ENCODE measurements at places on chromosomes 11 and 22.

- DNase-seq, result no peak
Observed at GRCh38 chr22:37068859-37069258, 17.3 kb downstream of the KCTD17 start.

DNA sequence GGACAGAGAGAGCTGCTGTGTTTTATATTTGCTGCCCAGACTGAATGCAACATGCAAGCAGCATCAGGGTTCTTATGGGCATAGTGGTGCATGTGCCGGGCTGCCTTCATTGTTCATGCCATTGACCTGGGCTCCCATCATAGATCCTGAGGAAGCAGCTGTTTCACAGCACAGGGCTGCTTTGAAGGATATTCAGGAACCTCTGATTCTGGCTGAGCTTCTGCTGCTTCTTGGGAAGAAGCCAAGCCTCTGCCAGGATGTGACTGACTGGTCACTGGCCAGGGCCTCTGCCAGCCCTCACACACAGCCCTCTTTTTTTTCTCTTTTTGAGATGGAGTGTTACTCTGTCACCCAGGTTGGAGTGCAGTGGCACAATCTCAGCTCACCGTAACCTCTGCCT is 43.3 kb downstream of the CYB5R2 start:
- no peak for DNase-seq

DNA sequence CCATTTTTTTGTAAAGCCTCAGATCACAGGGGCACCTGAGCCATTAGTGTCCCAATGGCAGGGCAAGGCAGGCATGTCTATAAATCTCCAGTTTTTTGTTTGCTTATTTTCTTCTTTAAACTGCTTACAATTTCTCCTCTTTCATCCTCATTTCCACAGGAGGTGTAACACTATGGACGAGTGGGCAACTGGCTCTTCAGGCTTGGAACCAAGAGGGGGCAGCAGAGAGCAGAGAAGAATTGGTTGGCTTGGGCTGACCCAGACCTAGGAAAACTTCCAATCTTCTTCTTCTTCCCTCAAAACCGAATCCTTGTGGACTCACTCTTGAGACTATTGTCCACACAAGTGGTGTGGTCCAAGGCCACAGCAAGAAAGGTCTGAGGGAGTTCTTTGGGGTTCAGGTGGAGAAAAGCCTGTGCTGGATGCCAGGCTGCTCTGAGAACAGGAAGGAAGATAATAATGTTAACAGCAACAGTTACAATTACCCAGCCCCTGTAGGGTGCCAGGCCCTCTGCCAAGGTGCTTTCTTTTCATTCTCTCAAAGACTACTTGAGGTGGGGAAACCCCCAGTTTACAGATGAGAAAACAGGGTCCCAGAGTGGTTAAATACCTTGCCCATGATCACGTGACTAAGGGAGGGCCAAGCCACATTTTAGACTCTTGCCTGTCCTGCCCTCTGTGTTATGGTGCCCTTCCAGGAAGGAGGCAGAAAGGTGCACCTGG is 70.7 kb upstream of the E2F8 start:
- DNase-seq, result peak; percentile 43

DNA sequence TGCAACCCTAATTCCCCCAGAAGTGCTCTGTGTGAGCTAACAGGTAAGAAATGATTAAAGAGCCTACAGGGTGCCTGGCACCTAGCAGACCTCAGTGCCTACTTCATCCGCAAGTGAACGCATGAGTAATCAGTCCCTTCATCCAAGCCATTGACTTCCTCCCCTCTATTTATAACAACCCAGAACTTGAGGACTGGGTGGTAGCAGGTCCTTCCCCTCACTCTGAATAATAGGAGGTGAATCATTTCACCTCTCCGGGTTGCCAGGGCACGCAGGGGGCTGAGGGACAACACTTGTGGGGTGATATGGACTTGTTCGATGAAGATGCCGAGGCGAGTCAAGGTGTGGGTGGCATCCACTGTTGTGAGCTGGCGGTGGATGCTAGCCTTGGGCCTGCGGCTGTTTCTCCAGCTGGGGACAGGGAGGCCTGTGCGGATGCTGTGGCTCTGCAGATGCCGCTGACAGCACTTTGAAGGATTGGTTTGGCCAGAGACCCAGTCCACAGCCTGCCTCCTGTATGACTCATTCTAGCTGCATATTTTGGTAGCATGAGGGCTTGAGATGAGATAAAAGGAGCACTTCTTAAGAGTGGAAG is 11.7 kb upstream of the SORL1-AS1 start:
- DNase-seq, result no peak

DNA sequence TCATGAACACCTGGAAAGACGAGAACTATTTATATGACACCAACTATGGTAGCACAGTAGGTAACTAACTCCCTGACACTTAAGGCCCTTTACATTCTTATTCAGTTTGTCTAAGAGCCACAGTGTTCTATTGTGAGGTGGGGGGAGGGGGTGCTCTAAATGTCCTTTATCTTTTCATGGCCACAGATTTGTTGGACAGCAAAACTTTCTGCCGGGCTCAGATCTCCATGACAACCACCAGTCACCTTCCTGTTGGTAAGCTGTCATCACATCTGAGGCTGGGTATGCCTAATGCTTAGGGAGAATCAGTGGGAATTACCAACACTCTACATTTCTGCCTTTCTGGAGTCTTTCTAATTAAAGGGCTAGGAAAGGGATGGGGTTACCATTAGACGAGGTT is 30.7 kb downstream of the EHF start:
- no peak for DNase-seq

DNA sequence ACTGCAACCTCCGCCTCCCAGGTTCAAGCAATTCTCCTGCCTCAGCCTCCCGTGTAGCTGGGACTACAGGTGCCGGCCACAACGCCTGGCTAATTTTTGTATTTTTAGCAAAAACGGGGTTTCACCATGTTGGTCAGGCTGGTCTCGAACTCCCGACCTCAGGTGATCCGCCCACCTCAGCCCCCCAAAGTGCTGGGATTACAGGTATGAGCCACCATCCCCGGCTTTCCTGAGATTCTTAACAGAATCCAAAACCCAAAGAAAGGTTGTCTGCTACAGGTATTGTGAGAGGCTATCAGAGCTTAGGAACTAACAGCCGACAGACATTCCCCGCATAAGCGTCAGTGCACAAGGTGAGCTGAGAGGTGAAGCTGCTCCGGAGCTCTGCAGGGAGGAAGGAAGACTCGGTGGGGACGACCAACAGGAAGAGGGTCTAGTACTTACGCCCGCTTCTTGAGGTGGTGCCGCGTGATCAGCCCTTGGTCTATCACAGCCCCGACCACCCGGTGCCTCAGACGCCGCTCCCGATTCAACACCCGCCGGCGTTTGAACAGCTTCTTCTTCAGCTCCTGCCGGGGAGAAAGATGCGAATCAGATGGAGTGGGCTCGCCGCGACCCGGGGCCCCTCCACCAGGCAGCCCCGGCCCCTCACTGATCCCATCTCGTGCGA is 470 bp downstream of the C11orf98 start:
- DNase-seq, result no peak

DNA sequence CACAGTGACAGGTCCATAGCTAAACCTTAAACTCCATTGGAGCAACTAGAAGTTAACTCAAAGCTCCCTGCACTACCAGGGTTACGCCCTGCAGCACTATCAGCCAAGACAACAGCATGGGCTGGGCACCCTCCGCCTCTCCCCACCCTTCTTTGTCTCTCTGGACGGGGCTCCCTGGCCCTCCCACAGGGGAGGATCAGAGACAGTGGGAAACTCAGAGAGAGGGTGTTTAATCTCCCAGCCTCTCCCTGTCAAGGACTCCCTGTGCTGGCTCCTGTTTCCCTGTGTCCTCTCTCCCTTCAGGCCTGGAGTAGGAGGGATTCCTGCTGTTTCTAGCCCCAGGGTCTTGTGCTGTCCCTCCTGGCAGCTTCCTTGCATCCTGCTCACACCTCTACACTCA is 56.9 kb upstream of the CSNK2A3 start:
- no peak for DNase-seq

- DNase-seq, result no peak
Observed at GRCh38 chr11:68750195-68751003, 921 bp downstream of the TESMIN start.

- no peak for DNase-seq
Observed at GRCh38 chr11:120746376-120746775, 234.8 kb downstream of the GRIK4 start.

- DNase-seq, result no peak
Observed at GRCh38 chr11:96943970-96944369, 554.2 kb downstream of the JRKL start.

- no peak for DNase-seq
Observed at GRCh38 chr11:35134403-35135148, 4.4 kb upstream of the CD44 start.

- no peak for DNase-seq
Observed at GRCh38 chr22:35643991-35644390, 4.3 kb upstream of the APOL6 start.

DNA sequence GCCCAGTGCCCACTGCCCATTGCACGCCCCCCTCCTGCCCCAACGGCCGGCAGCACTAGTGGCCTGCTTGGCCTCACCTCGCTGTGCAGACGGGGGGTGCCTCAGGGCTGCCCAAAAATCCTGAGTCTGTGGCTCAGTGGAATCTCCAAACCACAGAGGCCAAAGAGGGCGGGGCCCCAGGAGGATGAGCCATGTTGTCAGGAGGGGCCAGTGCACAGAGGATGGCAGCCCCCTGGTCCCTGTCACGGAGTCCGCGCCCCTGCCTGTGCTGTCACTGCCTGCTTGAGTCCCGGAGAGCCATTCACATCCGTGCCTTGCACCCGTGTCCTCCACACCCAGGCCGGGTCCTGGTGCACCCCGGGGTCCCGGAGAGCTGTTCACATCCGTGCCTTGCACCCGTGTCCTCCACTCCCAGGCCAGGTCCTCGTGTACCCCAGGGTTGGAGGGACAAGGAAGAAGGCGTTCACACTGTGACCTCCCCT is 36.4 kb upstream of the MUC5AC start:
- DNase-seq, result no peak

DNA sequence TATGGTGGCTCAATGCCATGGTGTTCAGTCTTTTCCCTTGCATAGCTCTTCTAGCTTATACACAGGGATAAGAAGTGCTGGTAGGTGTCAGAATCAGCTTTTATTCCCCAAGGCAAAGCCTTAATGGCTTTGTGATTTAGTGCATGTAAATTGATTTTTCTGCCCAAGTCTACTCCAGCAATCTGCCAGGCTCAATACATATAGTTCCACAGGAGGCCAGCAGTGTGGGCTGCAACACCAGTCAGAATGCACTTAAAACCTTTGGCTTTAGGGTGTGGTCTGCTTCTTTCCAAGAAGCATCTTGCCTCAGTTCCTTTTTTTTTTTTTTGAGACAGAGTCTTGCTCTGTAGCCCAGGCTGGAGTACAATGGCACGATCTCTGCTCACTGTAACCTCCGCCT is 14.5 kb upstream of the CAPRIN1 start:
- no peak for DNase-seq

GRCh38 chr11:103807806-103808205 is 228.6 kb upstream of the DDI1 start:
- no peak for DNase-seq

DNA sequence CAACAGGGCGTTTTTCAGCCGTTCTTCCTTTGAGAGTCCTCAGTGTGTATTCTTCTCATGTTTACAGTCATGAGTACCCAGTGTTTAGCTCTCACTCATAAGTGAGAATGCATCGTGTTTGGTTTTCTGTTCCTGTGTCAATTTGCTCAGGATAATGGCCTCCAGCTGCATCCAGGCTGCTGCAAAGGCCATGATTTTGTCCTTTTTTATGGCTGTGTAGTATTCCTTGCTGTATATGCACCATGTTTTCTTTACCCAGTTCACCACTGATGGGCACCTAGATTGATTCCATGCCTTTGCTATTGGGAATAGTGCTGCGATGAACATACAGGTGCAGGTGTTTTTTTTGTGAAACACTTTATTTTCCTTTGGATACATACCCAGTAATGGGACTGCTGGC is 23.5 kb downstream of the B3GAT1 start:
- no peak for DNase-seq

Measured in renal cortex interstitium (tissue), 15 donors.